Non-pigmented ciliary epithelial cell (primary cell): ENCODE measurements at places on chromosomes 6 and 20.

DNA sequence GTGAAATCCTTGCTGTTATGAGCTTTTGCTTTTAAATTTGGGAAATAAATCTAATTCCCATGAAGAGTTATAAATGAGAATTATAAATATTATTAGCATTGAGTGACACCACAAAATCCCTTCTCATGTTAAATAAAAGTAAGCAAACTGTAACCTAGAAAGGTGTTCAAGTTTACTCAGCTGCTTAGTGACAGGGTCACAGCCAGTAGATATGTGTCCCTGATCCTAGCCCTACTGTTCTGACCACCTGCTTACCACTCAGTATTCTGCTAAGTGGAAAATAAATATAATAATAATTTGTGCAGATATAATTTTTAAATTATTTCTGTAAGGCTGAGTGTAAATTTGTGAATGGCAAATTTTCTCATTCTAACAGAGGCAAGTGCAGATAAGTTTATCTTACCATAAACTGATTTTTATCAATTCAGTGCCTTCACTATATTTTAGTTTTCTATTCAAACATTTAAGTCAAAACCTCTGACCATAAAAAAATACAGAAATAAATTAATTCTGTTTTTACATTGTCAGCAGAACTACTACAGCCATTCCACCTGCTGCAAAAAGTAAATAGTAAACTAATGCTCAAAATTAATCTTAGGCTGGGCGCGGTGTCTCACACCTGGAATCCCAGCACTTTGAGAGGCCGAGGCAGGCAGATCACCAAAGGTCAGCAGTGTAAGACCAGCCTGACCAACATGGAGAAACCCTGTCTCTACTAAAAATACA is 118.2 kb downstream of the TENT5A start:
- no peak for DNase-seq

DNA sequence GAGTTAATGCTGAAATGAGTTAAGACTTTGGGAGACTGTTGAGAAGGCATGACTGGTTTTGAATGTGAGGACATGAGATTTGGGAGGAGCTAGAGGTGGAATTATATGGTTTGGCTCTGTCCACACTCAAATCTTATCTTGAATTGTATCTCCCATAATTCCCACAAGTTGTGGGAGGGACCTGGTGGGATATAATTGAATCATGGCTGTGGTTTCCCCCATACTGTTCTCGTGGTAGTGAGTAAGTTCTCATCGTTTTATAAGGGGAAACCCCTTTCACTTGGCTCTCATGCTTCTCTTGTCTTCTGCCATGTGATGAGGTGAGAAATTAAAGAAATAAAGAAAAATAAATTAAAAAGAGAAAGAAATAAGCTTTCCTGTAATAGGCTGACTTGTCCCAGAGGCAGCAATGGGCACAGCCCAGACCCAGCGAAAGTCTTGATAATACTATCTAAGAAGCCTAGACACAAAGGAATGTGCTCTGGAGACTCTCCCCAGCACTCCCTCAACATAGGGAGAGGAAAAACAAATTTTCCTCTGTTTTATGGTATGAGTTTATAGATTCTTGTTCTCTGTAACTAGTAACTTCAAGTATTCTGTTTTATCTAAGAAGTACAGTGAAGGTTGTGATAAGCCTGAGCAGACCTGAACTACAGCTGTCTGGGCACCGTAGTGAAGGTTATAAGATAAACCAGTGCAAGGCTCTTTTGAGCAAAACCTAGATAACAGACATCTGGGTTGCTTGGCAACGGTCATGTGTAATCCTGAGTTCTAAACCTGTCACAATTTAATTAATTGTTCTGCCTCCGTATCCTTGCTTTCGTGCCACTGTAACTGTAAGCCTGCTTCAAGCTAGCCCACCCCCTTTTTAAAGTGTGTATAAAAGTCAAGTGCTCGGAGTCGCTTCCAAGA is 88.9 kb upstream of the ECI2 start:
- DNase-seq: peak; percentile 10

DNA sequence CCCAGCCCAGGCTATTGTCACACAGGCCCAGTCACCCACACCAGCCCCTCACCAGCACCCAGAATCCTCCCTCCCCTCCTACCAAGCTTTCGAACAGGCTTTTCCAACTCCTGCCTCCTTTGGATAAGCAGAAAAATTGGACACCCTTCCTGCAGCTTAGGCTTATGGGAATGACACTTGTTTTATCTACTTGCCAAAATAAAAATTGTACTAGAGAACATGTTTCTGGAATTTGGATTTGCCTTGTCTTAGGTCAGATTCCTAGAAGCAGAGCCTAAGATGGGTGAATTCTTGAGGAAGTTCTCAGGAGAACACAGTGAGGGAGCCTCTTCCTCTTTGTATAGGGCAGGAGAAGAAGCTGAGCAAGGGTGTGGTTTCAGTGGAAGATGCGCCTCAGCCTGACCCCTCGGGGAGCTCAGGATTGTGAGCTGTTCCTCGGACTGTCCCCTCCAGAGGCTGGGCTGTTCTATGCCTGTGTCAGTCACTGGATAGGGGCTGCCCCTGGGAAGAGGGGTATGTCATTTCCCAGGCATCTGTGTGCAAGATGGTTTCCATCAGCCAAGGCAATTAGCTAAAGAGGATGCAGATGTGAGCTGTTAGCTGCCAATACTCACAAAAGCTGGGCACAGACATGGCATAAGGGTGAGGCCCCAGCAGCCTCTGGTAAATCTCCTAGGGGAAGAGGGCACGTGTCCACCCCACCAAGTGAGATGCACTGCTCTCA is 33.9 kb downstream of the ITPR3 start:
- no peak for DNase-seq

- no peak for DNase-seq
Measured at GRCh38 chr20:46563170-46563859, 12.9 kb upstream of the OCSTAMP start.

DNA sequence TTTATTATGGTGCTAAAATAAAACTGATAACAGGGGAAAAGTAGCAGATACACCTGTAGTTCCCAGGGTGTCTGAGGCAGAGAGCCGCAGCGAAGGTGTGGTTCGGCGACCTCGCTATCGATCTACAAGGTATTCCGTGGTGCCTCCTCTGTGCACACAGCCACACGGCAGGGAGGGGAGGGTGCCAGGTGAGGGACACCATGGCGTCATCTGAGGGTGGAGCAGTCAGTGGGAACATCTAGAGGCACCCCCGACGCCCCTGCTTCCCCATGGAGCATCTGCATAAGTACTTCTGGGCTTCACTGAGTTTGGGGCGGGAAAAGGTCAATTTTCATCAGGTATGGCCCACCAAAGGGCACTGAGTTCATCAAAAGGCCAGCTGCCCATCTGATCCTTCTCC is 243.3 kb downstream of the TAF4 start:
- no peak for DNase-seq
